NCI-H1092 treated with DMSO at 0.1 percent for 48 hours (cell line): ENCODE measurements at places on chromosomes 3 and 15.

GRCh38 chr3:110526777-110527727 is 544.6 kb upstream of the NECTIN3 start:
- DNase-seq: no peak

- no peak for DNase-seq
These were observed 11.3 kb upstream of the STRA6 start for GRCh38 chr15:74213858-74214284.

DNA sequence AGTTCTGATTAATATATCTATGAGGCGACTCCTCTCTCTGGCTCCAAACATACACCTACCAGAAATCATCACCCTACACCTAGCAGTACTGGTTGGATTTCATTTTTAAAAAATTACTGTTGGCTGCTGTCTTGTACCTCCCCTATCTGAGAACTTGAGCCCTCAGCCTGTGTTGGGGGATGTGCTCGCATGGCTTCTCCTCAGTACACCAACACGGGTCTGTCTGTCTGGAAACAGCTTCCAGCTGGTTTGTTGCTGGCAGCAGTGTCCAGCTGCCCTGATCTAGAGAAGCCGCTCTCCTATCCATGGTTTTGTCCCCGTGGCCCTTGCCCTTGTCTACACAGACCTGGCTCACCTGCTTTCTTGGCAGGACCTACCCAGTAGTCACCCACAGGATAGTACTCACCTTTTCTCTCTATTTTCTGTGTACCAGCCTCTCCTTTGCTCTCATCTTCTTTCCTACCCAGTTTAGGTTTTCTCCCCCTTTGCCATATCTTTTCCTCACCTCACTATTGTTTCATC is 43.2 kb upstream of the NEDD4 start:
- DNase-seq: no peak

GRCh38 chr3:112061152-112061551 is 25.0 kb upstream of the C3orf52 start:
- no peak for DNase-seq

DNA sequence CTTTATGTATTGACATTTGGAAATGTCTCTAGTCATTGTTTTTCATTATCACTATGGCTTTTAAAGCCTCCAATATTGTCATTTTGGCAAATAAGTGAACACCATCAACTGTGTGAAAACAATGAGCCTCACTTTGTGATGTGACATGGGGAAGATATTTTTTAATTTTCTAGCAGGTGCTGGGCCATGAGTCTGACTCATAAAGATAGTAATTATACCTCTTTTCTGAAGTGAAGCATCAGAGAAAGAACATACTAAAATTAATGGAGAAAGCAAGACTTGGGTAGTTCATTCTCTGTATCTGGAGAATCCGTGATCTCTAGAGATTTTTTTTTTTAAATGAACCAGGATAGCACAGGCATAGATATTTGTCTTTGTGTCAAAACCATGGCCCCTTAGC is 100.8 kb downstream of the CCNL1 start:
- DNase-seq: no peak

DNA sequence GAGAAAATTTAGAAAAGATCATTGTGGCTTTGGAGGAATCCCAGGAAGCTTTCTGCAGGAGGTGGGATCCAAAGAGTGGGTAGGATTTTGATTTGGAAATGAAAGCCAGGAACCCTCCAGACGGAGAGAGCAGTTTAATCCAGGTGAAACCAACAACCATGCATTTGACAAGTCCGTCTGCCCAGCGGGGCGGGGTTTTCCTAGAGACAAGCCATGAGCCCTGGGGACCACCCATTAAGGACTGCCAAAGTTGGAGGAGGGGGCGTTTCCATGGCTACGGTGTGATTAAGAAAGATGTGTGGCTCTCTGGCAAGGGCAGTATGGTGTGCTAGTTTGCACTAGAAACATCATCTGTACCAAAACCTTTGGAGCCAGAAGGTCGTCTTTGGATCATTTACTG is 53.4 kb downstream of the SRGAP3 start:
- DNase-seq: no peak

GRCh38 chr3:123947482-123947881 is 13.5 kb downstream of the CCDC14 start:
- no peak for DNase-seq

- no peak for DNase-seq
These were observed 151.9 kb upstream of the UBE2E1 start for GRCh38 chr3:23653647-23654525.

- DNase-seq: no peak
These were observed 55.7 kb upstream of the TMEM115 start for GRCh38 chr3:50415061-50415460.

DNA sequence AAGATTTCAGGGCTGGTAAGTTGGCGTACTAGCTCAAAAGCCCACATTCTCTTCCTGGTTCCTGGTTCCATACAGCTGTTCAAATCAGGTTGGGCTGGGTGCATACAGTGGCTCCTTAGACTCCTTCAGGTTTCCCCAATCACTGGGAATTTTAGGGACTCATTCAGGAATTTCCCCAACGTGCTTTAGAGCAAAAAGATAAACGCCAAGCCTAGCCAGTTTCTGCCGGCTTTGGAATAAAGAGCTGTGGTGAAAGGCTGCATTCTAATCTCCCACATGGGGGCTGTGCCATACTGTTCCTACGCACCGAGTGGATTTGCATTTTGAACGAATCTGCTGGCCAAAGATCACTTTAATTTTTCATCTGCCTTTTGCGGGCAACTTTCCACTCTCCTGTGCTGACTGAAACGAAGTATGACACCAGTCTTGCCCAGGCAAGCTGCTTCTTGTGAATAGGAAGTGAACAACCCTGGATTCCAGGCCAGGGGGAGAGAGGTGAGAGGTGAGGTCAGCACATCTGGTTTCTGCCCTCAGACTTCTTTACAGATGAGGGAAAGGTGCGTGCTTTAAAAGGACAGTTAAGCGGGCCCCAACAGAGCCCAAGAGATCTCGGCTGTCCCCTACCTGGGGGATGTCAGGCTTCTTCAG is 184.2 kb upstream of the PDZRN3 start:
- DNase-seq: no peak

DNA sequence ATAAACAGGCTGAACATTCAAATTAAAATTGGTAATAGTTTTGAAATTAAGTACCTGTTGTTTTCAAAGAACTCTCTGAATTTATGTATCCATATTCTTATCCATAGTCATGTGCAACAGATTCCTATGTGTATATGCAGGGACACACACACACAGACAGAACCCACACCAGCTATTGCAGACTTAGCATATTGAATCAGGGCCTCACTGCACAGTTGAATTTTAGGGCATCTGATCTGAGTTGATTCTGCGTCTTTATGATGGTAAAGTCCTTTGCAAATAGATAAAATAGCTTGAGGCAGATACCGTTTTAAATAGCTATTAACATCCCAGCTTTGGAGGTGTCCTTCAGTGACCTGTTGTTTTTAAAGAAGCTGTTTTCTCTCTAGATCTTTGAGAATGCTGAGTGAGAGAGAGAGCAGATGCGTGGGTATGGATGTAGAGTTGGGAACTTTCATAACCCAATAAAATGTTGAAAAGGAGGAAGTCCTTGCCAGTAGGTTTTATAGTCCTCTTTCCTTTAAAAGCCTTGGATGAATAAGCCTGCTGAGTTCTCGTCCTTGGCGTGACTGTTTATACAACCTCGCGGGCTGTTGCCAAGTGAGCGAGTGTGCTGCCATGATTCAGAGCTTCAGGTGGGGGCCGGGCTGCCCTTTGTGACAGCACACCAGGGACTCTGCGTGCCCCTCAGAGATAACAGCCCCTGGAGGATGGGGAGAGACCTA is 18.3 kb downstream of the MYZAP start:
- peak; percentile 36 for DNase-seq

DNA sequence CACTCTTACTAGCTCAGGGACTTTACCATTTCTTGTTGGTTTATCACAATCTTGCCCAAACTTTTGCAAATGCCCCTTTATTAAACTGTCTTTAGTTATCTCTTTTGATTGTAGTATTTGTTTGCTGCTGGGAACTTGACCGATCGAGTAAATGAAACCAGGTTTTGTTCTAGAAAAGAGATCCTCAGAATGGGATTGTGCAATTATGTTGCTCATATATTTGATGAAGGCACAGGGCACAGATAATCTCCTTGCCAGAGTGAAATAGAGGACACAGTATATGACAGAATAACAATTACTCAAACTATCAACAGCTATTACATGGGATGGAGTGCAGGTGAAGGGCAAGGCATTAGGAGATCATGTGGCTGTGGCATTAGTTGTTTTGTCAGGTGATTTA is 216.6 kb upstream of the RASGRP1 start:
- no peak for DNase-seq

DNA sequence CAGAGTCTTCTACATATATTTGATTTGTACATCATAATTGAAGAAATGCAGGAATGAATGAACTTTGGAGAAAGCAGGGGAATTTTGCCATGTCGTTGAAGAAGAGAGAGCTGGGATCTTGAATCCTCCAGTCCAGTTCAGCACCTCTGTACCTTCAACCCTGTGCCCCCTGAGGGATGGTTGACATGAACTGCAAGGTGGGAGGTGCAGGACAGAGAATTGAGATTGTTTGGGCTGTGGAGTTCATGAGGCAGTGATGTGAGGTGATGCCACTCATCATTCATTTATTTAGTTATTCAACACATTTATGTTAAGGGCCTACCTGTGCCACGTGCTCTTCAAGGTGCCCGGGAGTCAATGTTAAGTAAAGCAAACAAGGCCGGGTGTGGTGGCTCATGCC is 104.6 kb downstream of the ARNT2 start:
- no peak for DNase-seq

DNA sequence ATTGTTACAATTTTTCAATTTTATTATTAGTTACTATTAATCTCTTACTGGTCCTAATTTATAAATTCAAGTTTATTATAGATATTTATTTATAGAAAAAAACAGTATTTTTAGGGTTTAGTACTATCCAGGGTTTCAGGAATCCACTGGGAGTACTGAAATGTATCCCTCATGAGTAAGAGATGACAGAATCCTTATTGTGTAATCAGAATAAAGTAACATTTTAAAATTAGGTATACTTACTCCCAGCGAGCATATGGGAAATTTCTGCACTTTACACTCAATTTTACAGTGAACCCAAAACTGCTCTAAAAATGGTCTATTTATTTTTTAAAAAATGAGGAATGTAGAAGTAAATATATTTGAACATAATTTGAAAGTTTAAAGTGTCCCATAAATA is 202.7 kb downstream of the CGGBP1 start:
- DNase-seq: no peak

DNA sequence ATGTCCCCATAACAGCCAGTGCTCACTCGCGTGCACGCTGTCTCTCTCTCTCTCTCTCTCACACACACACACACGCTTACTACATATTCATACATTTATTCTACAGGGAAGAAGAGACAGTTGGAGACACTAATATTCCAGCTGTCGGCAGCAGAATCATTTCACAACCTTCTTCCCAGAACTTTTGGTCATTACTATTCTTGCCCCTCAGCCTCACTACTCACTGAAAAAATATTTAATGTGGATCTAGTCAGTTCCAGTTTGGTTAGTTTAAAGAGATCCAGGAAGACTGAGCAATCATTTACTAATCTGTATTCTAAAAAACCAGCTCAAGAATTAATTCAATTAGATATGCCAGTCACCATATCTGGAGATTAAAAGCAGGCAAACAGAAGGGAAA is 394.9 kb downstream of the PTPRG start:
- DNase-seq: no peak

- DNase-seq: no peak
These were observed 139.9 kb downstream of the MEX3B start for GRCh38 chr15:81905889-81906288.

- no peak for DNase-seq
These were observed 133.9 kb downstream of the CCNL1 start for GRCh38 chr3:157026091-157026490.

- no peak for DNase-seq
These were observed 348.5 kb upstream of the UMPS start for GRCh38 chr3:124381575-124382333.

DNA sequence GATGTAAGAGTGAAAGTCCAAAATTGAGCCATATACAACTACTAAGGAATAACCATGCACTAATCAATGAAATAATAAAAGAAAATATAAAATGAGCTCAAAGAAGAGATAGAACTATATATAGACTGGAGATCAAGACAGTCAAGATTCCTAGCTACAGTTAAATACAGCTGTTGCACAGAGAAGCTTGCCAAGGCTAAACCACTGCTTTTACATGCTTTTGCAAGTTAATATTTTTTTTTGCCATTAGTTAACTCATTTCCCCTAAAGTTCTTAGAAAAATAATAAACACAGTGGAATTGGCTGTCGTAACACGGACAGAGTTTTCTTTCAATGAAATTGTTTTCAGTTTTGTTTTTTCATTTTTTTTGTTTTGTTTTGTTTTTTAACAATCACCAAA is 123.0 kb downstream of the VGLL3 start:
- no peak for DNase-seq

GRCh38 chr3:36876181-36876936 is 68.5 kb downstream of the TRANK1 start:
- DNase-seq: no peak

GRCh38 chr15:34808016-34808415 is 12.7 kb upstream of the ACTC1 start:
- DNase-seq: no peak

- DNase-seq: no peak
These were observed 217.7 kb downstream of the CDIN1 start for GRCh38 chr15:36797128-36797527.

DNA sequence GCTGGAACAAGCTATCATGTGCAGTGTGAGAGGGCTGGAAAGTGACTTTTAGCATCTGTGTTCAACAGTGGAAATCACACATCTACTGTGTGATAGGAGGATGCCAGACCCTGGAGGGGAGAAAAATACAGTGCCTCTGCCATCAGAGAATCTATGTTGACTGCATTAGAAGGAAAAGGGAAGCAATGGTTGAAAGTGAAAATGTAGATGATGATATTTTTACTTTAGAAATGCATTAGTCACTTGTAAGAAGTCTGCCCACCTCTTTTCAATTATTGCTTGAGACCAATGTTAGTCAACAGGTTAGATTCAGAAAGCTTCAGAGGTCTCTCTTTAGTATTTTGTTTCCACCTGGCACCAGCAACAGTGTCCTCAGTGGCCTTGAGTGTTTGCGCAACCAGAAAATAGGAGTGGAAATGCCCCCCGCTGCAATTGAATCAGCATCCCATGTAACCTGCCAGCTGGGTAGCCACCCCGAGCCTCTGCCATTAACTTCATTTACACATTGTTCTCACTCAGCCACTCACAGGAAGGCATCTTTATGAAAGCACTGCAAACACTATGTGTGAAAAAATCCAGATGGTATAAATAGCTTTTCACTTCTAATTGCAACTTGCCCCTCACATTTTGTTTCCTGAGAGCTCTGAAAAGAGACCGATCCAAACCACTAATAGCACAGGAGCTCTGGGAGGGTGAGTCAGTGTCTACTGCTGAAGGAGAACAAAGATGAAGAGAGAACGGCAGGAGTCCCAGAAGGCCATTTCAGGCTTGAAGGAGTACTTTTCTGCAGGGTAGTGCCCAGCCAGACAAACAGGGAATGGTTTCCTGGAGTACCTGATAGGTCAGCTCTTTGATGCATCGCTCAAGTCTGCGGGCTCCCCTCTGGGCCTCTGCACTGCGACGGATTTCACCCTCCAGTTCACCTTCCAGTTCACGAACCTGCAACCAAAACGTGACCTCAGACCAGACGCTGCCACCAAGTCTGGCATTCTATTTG is 92.1 kb downstream of the HHLA2 start:
- DNase-seq: peak; percentile 96

GRCh38 chr3:147415874-147416273 is 6.7 kb downstream of the ZIC1 start:
- no peak for DNase-seq

GRCh38 chr3:45655906-45656305 is 33.3 kb upstream of the SACM1L start:
- no peak for DNase-seq

- no peak for DNase-seq
These were observed 469.4 kb upstream of the ATP11B start for GRCh38 chr3:182323898-182324297.

- DNase-seq: peak; percentile 62
These were observed 107.6 kb upstream of the FXR1 start for GRCh38 chr3:180804916-180805315.
